ENCODE measurements at places on chromosomes 1 and 21.
A peak's percentile ranks its signal among the peaks of the same experiment; 100 is the strongest.

- no peak for DNase-seq
Observed at GRCh38 chr21:33505833-33506232, 14.3 kb upstream of the DNAJC28 start.

DNA sequence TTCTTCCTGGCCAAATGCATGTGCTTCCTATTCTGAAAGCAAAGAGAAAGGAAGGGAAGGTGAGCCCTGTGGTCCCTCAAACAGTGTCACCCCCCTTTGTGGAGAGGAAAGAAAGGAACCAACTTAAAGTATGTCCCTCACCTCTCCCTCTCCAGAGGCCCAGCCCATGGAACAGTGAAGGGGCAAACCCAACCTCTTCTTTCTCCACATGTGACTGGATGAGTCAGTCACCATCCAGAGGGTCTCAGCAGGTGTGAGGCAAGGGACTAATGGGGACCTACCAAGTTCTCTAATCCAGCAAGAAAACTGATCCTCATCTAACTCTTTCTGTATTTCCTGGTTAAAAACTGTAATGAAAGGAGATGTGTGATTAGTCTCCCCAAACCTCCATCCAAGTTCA, 145.7 kb downstream of the EDEM3 start:
- DNase-seq: no peak

DNA sequence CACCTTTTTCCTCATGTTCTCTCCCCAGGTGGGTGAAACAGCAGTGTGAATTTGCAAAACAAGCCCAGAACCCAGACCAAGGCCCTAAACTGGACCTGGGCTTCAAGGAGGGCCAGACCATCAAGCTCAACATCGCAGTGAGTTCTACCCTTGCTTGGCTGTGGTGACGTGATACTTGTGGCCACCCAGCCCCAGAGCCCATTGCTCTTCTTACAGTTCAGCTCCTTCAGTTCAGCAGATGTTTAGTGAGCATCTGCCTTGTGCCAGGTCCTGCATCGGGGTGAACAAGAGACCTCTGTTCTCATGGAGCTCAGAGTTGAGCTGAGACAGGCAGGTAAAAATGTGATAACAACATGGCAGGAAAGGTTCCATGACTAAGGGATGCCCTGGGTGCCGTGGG, 8.5 kb downstream of the NECAP2 start:
- no peak for DNase-seq

- no peak for DNase-seq
Observed at GRCh38 chr1:10607228-10607627, 132.5 kb downstream of the PEX14 start.

DNA sequence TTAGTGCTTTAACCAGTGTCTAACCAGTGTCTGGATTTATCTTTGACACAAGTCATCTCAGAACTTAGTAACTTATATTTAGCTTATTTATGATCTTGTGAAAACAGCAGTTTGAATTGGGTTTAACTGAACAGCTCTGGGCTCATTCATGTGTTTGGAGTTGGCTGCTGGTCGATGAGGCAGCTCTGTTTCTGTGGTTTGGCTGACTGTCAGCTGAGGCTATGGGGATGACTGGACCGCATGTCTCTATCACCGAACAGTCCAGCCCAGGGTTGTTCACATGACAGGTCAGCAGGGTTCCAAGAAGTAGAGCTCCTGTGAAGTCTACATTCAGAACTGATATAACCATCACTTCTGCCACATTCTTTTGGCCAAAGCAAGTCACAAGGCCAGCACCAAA, 29.1 kb upstream of the C21orf91 start:
- peak; percentile 96 for DNase-seq

GRCh38 chr1:10286244-10286643, 75.9 kb downstream of the KIF1B start:
- no peak for DNase-seq

DNA sequence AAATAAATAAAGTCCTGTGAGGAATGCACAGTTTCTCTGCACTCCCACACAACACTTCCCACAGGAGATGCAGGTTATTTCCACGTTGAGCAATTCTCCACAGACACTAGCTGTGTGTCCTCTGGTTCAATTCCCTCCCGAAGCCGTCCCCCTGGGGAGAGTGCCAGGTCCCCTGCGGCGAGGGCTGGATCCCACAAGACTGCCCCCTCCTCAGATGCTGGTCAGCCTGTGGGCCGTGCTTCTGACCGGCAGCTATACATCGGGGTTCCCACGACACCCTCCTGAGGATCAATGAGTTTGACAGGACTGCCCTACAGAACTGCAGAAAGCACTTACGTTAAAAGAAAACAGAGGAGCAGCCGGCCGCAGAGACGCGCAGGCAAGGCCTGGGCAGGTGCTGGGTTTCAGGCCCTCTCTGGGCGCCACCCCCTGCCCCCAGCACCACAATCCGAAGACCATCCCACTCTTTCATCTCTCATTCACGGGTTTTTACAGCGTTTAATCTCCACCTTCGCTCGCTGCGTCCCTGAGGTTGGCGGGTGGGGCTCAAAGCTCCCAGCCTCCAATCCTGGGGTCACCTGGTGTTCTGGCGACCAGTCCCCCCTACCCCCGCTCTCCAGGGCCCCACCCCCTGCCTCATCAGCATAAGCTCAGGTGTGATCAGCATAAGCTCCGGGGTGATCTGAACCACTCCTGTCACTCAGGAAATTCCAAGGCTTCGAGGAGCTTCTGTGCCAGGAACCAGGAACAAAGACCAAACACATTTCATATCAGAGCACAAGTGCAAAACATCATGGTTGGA, 9.3 kb downstream of the SLC35E2B start:
- no peak for DNase-seq

DNA sequence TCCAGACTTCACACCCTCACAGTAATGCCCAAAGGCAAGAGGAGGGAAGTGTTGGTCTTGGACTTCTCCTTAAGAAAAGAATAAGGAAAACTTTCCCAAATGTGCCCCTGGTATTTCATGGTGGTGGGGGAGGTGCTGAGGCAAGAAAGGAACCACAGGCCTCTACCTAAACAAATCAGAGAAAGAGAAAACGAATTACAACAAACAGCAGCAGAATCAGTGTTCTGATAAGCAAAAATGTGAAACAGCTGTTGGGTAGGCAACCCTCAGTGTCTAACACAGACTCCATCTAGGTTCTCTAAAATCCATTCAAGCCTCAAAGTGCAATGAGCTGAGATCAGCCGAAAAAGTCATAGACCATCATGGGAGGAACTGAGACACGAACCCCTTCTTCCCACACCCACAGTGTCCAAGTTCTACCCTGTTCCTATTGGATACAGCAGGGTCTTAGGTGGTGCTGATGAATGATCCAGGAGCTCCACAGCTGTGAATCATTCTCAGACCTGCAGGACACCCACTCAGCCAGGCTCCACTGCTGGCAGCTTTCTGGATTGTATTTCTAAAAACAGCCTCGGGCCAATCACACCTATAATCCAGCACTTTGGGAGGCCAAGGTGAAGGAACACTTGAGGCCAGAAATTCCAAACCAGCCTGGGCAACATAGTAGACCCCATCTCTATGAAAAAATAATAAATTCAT, 149.1 kb downstream of the PLPP3 start:
- no peak for DNase-seq

DNA sequence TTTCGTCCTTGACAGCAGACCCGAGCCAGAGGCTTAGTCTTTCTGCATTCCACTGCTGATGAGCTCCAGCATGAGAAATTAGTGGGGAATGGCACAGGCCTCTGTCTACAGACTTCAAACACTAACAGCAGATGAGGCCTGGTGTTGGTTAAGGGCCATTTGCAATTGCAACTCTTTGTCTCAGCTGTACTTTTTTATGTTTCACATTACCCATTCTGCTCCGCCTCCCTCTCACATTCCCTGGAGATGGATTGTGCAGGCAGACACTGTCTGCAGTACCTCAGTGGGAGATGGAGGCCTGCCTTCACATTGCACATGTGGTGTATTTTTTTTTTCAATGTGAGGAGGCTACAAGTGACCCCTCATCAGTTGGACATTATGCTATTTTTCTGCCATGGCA, 370.2 kb downstream of the DUSP10 start:
- peak; percentile 27 for DNase-seq

DNA sequence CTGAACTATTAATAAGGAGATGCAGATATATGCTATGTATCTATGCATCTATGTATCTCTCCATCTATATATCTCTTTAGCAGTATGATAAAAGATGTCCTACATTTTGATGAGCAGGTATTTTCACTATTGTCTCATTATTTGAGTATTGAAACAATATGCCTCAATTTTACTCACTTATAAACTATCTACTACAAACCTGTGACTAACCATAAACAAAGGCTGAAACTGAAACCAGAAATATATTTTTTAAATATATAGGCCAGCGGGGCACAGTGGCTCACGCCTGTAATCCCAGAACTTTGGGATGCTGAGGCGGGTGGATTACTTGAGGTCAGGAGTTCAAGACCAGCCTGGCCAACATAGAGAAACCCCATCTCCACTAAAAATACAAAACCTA, 22.0 kb downstream of the EIF4G3 start:
- no peak for DNase-seq

GRCh38 chr1:200317236-200317635, 92.6 kb downstream of the ZNF281 start:
- peak; percentile 74 for DNase-seq

GRCh38 chr1:75600781-75601180, 10.1 kb downstream of the SLC44A5 start:
- no peak for DNase-seq

- DNase-seq: no peak
Observed at GRCh38 chr1:175599212-175599705, 144.1 kb downstream of the TNR start.

DNA sequence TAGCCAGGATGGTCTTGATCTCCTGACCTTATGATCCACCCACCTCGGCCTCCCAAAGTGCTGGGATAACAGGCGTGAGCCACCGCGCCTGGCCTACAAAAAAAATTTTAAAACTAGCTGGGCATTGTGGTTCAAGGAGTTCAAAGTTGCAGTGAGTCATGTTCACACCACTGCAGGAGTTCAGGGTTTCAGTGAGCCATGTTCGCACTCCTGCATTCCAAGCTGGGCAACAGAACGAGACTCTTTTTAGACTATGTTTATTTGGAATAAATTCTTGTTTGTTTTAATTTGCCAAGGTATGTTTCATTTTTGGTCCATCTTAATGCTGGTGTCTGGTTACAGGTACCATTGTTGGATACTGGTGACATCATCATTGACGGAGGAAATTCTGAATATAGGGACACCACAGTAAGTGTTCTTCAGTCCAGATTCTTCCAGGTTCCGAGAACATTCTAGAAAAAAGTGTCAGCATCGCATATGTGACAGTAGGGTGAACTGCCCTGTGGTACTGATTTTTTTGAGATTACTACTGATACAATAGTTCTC, 3.9 kb downstream of the PGD start:
- no peak for DNase-seq

DNA sequence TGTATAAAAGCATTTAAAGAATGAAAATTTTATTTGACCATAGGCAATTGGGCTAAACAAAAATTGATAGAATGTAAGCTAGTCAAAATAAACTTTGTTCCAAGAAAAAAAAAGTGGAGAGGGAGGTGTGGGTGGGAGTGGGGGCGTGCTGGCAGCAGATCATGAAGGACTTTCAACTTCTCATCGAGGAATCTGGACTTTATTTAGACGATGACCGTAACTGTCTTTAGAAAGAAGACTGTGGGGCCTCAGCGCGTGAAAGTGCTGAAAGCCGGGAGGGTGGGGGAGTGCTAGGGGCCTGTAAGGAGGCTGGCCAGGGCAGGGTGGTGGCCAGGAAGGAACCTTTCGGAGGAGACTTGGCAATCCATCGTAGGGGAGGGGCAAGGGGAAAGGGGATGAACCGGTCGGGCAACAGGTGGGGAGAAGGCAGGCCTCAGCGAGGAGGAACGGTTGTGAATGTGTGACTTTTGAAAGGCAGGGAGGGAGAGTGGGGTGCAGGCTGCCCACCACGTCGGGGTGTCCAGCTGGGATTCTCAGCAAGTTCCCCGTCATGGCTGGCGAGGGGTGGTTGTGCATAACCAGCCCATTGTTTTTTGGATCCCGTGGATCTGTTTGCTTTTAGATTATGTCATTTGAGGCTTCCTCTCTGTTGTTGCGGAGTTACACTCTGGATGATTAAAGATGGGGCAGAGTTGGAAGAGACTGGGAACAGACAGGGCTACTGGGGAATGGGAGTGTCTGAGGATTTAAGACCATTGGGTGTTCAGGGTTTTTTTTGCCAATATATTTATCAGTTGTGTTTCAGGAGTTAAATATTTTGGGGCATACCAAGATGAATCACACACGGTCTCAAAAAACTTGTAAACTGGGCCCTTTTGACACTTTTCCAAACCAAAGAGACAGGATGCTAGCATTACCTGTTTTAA, 35.5 kb downstream of the HUNK start:
- peak; percentile 89 for DNase-seq

DNA sequence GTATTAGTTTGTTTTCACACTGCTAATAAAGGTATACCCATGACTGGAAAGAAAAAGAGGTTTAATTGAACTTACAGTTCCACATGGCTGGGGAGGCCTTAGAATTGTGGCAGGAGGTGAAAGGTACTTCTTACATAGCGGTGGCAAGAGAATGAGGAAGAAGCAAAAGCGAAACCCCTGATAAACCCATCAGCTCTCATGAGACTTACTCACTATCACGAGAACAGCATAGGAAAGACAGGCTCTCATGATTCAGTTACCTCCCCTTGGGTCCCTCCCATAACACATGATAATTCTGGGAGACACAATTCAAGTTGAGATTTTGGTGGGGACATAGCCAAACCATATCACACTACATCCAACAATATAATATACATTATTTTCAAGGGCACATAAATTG, 145.7 kb upstream of the BARHL2 start:
- no peak for DNase-seq

Measured in fibroblast of upper back skin (primary cell).